ENCODE measurements at places on chromosomes 7 and 10.
A peak's percentile ranks its signal among the peaks of the same experiment; 100 is the strongest.

DNA sequence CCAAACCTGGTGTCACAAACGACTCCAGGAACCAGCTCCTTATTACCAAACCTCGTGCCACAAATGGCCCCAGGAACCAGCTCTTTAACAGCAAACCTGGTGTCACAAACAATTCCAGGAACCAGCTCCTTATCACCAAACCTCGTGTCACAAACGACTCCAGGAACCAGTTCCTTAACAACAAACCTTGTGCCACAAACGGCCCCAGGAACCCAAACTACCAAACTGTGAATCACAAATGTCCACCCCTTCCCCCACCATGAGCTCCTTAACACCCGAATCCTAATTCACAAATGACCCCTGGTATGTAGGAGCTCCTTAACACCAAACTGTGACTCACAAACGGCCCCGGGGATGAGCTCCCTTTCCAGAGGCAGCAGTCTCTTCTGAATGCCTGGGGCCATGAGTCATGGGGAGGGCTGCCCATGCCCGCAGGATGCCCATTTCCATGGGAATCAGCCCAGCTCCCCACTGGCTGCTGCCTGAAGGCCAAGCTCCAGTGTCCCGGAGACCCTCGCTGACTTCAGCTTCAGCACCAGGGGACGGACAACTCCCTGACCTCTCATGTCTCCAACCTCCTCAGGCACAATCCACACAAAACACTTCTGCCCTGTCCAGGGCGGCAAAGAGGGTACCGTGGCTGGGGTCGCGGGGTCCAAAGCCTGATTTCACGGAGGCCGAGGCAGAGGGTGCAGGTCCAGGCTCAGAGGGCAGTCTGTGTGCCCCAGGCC, 213.1 kb downstream of the ELFN1 start:
- DNase-seq, result peak; percentile 93

DNA sequence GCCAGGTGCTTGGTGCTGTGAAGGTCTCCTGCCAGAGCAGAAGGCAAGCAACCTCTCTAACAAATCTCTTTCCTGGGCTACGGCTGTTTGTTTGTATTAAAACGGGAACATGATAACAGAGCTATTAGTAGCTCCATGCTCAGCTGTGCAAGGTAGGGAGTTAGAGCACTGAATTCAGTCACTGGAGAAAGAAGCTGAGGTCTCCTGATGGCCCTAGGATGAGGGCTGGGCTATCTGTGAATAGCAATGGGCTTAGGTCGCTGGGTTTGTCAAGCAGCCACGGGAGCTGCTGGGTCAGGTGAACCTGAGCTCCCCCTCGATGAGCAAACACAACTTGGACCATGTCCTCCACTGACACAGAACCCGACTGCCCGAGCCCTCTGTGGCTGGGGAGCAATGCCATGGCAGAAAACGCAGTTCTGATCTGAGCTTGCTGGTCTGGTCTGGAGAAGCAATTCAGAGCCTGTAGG, 24.4 kb downstream of the TACC2 start:
- no peak for DNase-seq

- no peak for DNase-seq
Observed at GRCh38 chr7:99380823-99381663, 6.5 kb downstream of the ARPC1B start.

GRCh38 chr7:7817748-7818147, 99.3 kb upstream of the RPA3 start:
- no peak for DNase-seq

GRCh38 chr7:27842851-27843250, 102.9 kb downstream of the TAX1BP1 start:
- DNase-seq, result peak; percentile 38

- DNase-seq, result no peak
Observed at GRCh38 chr7:37377231-37377630, 71.4 kb downstream of the ELMO1 start.

DNA sequence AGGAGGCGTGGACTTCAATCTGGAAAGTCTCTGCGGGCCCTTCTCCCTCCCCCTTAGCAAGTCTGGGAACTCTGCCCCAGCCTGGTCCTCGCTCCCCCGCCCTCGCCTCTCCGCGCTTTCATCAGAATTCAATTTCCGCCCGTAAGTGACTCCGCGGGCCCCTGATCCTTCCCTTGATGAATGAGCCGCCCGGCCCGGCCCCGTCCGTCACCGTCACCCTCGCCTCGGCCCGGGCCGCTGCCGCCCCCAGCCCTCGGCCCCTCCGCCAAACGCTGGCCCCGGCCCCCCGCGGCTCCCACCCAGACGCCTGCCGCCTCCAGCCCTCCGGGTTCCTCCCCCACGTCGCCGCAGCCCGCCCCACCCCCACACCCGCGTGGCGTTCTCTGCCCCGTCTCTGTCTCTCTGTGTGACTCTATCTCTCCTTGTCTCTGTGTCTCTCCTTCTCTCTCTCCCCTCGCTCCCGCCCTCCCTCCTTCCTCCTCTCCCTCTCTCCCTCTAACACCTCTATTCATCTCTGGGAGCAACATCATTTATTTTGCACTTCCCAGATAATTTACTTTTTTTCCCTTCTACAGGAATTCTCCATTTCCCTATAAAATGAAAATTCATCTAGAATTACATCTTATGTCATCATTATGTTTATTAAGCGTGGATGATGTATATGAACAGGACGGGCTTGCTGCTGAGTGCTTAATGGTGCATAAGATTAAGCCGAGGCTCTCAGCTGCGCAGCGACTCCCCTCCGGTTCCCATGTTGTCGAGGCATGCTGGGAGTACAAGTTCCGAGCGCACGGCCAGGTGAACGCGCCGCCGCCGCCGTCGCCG, 91.2 kb upstream of the PAX2 start:
- peak; percentile 44 for DNase-seq

- no peak for DNase-seq
Observed at GRCh38 chr10:113732160-113732881, 19.2 kb upstream of the PLEKHS1 start.

DNA sequence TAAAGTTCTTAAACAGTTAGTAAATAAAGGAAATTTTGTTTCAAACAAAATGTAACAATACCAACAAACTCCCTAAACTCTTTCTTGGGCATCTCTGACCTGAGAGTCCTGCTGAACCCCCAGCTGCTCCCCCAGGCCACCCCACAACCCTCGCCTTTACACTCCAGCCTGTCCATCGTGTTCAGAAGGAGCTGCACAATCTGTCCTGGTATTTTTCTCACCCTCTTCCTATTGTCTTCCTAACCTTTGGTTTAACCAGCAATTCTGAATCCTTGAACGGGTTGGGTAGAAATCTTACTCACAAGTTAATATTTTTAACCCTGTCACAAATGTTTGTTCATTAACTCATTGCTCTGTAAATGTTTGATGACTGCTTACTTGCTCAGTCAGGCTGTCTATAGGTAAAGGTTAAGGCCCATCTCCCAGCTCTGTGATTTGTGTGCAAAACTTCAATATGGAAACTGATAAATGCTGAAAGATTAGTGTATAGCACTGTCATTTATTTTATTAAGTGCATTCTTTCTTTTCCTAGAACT, 16.8 kb downstream of the SFRP4 start:
- no peak for DNase-seq

GRCh38 chr7:119271147-119271779, 1001.7 kb upstream of the KCND2 start:
- DNase-seq, result no peak

Data from foreskin fibroblast (primary cell).